ENCODE measurements at places on chromosomes 7 and 10.

- no peak for DNase-seq
Observed at GRCh38 chr7:142420554-142421362, 162.9 kb upstream of the PRSS58 start.

DNA sequence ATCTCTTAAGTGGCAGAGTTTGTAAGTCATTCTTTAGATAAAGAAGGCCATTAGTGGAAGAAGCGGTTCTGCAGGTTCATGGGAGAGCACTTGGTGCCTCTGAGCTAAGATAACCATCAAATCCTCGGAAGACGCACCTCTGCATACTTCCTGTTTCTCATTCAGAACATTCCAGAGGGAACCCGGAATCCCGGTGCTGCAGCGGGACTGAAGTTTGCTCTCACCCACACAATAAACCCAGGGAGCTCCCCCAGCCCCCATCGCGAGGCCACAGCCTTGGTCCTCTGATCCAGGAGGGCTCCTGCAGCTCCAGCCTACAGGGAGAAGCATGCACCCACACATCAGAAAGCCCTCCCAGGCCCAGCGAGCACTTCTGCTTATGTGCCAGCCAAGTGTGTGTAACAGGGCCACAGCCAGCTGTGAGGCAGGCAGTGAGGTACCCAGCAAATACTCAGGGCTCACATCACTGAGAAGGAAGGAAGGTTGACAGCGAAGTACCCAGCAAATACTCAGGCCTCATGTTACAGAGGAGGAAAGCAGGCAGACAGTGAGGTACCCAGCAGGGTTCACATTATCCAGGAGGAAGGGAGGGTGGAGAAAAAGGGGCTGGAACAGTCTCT is 142.4 kb downstream of the DIP2C start:
- no peak for DNase-seq

GRCh38 chr10:97744405-97745035 is 7.6 kb downstream of the ZFYVE27 start:
- no peak for DNase-seq

- DNase-seq: peak; percentile 78
Observed at GRCh38 chr7:27179503-27180430, 5.3 kb downstream of the HOXA11 start.

GRCh38 chr7:109997837-109998236 is 1093.1 kb upstream of the LRRN3 start:
- DNase-seq: no peak

DNA sequence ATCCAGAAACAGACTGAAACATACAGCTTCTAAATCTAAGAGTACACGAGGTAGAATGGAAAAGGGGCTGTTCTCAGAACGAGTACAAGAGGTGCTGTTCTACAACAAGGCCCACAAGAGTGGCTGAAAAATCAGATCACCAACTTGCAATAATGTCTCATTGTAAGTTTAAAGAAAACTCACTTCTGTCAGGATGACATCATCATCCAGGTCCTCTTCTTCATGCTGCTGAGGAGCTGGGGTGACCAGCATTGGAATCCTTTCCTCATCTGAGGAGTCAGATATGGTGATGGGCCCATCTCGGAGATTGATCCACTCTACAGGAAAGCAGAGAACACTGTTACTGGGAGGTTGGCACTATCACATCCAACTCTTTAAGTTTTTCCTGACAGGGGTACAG is 28.8 kb downstream of the RNF216 start:
- no peak for DNase-seq

- DNase-seq: no peak
Observed at GRCh38 chr10:5743736-5744135, 59.1 kb downstream of the TASOR2 start.

DNA sequence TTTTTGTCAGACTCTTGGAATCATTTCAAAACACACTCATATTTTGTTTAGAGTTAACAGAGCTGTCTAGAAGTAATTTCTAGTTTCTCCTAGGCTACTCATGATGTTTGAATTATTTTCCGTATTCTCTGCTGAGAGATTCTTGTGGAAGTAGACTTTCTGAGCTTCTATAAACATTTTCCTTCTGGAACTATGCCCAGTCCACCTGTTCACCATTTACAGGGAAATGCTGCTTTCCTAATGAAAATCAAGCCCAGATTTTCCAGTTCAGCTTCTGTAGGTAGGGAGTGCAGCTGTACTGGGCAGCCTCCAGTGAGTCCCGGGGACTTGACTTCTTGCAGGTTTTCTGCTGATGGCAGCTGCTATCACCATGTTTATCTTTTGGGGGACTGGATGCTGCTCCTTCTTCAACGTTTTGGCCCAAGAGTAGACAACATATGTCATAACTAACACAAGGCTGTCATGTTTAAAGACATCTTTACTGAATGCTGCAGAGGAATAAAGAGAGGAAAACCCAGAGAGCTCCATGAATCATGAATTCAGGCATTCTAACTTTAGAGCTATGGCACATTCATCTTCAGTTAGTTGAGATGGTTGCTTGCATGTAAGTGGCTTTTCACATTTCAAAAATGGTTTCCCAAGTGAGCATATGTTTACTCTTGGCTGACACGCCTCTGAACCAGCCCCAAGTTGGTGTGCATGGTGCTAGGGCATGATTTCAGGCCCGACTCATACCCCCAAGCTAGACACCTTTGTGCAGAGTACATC is 85.6 kb downstream of the SDK1 start:
- DNase-seq: no peak

DNA sequence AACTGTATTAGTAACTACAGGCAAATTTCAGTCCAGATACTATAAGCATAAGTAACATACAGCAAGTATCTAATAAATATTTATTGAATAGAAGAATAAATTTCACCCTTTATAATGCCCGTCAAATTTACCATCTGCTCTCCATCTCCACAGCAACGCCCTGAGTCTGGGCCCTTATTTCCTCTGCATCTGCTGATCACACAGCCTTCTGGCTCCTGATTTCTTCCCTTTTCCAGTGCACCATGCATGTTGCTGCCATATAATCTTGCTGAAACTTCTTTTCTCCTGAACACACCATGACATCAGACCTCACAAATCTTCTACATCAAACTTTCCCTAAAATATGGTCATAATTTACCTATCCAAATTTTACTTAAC is 15.4 kb downstream of the HYCC1 start:
- peak; percentile 7 for DNase-seq

DNA sequence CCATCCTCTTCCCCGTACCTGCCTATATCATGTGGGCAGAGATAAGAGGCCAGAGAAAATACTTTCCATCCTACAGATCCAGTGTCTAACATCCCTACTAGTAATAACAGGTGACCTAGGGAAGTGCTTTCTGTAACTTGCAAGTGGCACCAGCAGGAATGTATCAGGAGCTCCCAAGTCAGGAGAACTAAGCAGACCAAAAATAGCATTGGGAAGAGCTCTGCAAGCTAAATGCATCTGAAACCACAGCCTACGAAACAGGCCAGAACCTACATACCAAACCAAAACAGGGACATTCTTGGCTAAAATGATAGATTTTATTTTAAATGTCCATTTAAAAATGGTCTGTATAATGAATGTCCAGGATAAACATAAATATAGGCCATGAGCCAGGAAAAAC is 680.8 kb downstream of the PHTF2 start:
- DNase-seq: no peak

- no peak for DNase-seq
Observed at GRCh38 chr7:88037050-88037449, 103.0 kb downstream of the ADAM22 start.

DNA sequence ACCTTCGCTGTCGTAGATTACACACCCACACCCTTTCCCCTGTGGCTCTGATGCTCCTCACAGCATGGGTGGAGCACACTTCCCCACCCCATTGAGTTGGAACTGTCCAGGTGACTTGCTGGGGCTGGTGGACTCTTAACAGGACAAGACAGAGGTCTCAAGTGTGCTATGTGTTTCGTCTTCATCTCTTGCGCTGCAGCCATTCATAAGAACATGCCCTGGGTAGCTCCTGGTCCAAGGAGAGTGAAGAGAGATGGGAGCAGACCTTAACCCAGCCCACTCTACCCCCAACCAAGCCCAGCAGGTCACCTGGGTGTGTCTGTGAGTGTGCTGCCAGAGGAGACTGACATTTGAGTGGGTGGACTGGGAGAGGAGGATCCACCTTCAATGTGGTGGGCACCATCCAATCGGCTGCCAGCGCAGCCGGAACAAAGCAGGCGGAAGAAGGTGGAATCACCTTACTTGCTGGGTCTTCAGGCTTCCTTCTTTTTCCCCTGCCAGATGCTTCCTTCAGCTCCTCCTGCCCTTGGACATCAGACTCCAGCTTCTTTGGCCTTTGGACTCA is 112.4 kb downstream of the HTR5A start:
- no peak for DNase-seq

- no peak for DNase-seq
Observed at GRCh38 chr10:110666673-110667072, 22.5 kb downstream of the RBM20 start.

GRCh38 chr7:28269700-28270361 is 89.2 kb upstream of the JAZF1 start:
- DNase-seq: no peak

DNA sequence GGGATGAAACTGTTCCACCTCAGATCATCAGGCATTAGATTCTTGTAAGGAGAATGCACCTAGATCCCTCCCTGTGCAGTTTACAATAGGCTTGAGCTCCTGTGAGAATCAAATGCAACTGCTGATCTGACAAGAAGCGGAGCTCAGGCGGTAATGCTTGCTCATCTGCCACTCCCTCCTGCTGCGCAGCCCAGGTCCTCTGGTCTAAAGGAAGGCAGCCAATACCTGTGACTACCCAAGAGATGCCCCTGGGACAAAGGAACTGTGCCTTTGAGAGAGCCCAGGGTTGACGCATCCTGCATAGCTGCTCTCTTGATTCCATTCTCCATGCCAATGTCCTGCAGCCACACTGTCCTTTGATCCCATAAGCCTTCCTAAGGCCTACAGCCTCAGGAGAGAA is 73.1 kb downstream of the ADCYAP1R1 start:
- DNase-seq: no peak

DNA sequence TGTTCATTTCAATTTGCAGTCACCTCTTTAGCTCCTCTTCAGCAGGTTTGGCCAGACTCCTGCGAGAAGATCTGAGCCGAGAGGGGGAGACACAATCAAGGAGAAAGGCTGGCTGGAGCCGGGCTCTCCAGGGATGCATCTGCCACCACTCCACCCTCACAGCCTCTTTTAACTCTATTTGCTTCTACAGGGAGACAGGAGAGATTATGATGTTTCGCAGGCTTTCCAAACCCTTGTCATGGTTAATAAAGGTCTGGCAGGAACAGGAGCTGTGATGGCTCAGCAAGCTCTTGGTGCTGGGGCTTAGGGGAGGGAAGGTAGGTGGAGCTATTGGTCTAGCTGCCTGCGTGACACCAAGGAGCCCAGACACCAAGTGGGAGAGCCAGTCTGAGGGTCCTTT is 448.1 kb upstream of the PODXL start:
- DNase-seq: no peak

DNA sequence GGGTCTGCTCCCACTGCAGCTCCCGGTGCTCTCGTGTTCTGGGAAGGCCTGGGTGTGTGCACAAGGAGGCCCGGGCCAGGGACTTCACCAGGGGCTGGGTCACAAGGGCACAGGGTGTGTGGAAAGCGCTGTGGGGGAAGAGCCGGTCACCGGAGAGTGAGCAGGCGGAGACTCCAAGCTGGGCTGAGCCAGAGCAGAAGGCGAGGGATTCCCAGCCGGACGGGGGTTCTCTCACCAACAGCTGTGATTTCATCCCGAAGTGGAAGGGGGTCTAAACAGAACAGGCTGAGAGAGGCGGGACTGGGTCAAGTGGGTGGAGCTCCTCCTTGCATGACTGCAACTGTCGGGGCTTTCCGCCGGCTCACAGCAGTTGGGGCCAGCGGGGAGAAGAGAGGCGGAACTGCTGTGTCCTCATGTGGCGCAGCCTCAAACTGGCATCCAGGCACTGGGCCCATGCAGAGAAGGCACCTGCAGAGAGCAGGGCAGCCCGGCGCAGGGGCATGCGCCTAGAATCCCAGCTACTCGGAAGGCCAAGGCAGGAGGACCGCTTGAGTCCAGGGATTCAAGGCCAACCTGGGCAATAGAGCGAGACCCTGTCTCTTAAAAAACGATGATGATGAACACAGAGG is 7.6 kb upstream of the ORAI2 start:
- no peak for DNase-seq

DNA sequence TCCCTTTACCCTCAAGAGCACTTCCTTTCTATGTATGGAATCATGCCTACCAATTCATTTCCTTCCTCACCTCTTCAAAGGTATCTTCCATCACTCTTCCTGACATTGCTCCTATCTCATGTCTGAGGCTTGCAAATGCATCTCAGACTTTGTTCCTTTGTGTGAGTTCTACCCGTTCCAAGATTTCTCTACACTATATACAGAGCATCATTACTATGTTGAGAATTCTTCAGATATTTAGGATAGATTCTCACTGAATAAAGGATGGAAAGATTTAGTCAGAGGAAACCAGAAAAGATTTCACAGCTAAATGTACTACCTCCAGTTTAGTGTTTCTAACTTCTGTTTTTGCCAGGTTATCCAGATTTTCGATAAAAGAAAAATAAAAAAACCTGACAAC is 462.7 kb downstream of the PHTF2 start:
- DNase-seq: no peak

- no peak for DNase-seq
Observed at GRCh38 chr7:5636914-5637313, 144.5 kb downstream of the RNF216 start.

DNA sequence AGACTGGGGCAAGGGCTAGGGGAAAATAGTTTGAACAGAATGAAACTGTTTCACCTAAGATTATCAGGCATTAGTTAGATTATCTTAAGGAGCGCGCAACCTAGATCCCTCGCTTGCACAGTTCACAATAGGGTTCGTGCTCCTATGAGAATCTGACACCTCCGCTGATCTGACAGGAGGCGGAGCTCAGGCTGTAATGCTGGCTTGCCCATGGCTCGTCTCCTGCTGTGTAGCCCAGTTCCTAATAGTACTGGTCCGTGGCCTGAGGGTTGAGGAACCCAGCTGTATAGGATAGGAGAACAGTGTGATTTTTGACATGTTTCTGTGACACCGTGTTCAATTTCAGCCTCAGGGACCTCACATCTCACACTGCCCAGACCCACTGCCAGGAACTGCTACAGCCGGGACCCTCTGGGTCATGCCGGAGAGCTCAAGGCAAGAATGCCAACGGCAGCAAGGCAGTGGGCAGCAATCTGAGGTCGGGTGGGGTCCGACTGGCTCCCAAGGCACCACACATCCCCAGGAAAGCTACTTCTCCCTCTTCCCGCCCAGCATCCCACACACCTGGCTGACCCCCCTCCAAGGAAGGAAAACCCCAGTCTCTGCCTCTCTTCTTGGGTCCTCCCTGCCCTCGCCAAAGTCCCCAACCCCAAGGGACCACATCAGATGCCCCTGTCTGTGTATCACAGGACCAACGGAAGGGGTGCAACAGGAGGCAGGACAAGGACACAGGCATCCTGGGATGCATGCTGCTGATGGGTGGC is 31.7 kb downstream of the CAMK2B start:
- DNase-seq: no peak

DNA sequence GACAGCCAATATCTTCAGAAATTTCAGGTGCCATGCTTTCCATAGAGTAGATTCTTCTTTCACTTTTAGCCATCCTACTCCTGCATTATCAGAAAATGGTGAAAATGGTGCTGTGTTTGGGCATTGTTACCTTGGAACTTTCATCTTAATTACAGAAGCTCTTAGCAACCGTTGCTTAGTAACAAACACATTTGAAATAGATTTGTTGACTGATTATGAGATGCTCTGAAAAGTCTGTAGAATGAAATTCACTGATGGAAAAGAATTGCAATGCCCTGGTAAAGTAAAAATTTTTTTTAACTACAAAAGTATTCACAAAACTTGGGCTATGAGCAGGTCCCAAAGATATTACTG is 249.3 kb upstream of the NEBL start:
- no peak for DNase-seq

GRCh38 chr7:151658778-151659177 is 139.1 kb upstream of the RHEB start:
- no peak for DNase-seq

Measured in NCI-H1092 (cell line).